Iris pigment epithelial cell (primary cell): ENCODE measurements at places on chromosomes 6 and 20.
A peak's percentile ranks its signal among the peaks of the same experiment; 100 is the strongest.

- DNase-seq: no peak
Measured at GRCh38 chr20:21706261-21707195, 1.1 kb downstream of the PAX1 start.

GRCh38 chr20:45629496-45630100, at the start of gene WFDC10A:
WFDC10A (plus strand) TSS chr20:45629739; CDS start chr20:45629814, 75 bp downstream.
- peak; percentile 65 for DNase-seq

DNA sequence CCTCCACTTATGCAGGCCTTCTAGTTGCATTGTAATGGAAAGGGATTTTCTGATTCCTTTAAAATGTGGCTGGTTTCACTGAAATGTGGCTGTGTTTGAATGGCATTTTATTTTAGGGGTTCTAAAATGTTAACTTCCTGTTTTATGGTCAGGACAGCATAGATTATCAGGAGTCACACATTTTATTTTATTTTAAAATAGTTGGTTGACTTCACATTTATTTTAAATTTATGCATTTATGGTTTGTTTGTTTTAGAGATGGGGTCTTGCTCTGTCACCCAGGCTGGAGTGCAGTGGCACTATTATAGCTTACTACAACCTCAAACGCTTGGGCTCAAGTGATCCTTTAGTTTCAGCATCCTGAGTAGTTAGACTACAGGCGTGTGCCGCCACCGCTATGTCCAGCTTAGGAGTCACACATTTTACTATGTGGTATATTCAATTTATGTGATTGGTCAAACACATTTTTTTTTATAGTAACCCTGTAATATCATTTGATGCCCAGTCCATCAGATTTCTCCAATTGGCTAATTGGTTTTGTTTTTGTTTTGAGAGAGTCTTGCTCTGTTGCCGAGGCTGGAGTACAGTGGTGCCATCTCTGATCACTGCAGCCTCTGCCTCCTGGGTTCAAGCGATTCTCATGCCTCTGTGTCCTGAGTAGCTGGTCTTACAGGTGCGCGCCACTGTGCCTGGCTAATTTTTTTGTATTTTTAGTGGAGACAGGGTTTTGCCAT, 2.3 kb downstream of the DTD1 start:
- no peak for DNase-seq

DNA sequence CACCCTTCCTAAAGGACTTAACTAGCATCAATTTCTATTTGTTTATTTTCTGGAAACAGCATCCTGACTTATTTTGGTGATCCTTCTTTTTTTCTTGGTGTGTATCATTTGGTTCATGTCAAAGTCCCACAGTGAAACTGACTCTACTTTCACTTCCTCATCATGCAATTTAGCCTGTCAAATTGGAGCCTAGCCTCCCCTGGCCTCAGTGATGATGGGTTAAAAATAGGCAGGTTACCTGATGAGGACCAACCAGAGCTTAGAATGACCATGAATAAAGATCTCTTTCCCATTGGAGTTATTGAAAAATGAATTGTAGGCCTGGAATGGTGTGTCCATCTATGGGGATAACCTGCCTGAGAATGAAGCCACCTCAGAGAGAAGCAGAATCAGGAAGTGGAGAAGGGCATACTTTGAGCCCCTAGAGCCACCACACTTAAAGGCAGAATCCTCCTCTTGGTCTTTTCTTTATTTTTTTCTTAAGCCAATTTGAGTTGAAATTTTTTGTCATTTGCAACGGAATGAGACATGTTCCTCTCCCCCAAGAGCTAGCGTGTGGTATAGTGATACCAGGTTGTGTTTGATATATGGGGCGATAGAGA, 105.6 kb downstream of the BTBD3 start:
- DNase-seq: no peak

GRCh38 chr20:4490606-4491280, 231.0 kb upstream of the PRND start:
- DNase-seq: no peak

DNA sequence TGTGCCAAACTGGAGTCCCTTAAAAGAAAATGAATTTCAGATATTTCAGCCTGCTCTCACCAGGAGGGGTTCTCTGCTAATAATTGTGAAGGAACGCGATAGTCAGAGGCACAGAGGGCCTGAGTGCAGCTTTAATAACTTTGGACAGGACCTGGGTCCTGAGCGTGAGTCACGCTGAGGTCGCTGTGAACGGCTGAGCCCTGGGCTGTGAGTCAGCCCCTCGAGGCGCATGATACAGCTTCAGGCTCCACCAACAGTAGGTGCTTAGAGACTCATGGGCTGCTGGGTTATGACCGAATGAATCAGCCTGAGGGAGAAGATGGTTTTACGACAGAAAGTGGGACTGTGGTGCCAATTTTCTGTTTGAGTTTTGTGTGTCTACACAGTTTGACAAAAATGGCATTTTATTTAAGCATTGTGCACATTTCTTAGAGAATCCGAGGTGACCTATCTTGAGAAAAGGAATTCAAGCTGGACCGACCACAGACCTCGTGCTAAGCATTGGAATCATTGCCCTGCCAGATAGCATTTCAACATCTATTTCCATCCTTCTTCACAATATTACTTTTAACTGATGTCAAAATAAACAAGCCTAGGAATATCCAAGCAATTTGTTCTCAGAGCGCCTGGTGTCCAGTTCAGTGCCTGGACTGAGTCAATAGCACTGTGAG, 183.0 kb downstream of the THBS2 start:
- DNase-seq: peak; percentile 100

- no peak for DNase-seq
Measured at GRCh38 chr6:10857259-10857658, 18.9 kb upstream of the MAK start.

- DNase-seq: no peak
Measured at GRCh38 chr6:112032728-112033127, 21.2 kb upstream of the CCN6 start.

- DNase-seq: peak; percentile 98
Measured at GRCh38 chr20:33909331-33909921, 84.3 kb upstream of the RALY start.

- DNase-seq: no peak
Measured at GRCh38 chr6:4466769-4467480, 309.3 kb upstream of the CDYL start.

DNA sequence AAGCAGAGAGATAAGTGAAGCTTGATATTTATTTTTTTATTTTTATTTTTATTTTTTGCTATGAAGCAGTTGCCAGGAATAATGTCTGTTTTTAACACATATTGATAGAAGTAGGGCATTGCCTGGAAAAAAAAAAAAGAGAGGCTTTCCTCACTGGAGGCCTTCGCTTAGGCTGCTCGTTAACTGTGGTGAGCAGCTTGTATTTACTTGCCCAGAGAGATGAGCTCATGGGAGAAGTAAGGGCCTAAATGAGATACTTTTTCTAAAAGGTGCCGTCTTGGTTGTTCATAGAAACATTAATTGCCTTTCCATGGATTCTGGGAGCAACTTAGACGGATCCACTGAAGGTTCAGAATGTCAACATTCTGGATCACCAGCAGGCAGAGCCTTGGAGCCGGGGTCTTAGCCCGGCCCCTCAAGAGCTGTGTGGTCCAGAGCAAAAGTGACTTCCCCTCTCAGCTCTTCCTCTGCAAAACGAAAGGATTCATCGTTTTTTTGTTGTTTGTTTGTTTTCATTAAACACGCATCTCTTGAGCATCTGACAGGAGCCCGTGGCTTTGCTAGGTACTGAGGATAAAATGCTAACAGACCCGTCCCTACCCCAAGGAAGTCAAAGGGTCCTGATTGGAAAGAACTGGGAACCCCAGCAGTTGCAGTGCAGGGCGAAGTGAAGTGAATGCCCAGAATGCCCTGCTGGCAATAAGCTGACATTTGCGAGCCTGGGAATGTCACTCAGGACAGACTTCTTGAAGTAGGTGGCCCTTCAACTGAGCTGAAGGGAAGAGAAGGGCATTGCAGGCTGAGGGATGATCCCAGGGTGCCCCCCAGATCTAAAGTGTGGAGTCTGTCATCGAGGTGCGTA, 138.5 kb downstream of the ZDHHC14 start:
- no peak for DNase-seq

DNA sequence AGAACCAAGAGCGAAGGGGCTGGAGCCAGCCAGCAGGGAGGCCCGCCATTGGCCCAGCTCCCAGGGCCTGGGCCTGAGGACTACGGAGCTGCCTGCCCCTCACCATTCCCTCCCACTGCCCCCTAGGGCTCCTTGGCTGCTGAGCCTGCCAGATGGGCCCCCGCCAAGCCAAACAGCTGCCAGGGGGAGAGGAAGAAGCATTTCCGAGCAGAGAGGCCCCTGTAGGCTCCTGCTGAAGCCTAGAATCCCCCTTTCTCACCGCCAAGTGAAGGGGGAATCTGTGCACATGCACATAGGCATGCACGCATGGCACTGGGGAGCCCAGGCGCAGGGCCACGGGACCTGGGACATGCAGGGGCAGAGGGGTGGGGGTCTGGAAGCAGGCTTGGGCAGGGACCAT, 28.5 kb upstream of the MRPS18A start:
- DNase-seq: no peak

DNA sequence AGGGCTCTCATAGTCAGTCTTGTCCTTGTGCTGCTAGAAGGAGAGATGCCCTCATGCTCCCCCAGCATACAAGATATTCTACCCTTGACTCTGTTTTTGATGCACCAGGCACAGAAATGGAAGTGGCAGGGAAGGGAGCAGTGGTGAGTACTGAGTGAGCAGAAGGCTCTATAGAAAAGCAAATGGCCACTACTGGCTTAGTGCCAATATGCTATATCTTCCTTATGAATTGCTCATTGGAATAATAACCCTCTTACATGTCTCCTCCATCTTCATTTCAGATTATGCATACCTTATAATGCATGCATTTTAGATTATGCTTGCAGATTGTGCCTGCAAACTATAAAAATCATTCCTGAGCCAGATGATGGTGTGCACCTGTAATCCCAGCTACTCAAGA, 82.8 kb downstream of the MAP3K5 start:
- no peak for DNase-seq

DNA sequence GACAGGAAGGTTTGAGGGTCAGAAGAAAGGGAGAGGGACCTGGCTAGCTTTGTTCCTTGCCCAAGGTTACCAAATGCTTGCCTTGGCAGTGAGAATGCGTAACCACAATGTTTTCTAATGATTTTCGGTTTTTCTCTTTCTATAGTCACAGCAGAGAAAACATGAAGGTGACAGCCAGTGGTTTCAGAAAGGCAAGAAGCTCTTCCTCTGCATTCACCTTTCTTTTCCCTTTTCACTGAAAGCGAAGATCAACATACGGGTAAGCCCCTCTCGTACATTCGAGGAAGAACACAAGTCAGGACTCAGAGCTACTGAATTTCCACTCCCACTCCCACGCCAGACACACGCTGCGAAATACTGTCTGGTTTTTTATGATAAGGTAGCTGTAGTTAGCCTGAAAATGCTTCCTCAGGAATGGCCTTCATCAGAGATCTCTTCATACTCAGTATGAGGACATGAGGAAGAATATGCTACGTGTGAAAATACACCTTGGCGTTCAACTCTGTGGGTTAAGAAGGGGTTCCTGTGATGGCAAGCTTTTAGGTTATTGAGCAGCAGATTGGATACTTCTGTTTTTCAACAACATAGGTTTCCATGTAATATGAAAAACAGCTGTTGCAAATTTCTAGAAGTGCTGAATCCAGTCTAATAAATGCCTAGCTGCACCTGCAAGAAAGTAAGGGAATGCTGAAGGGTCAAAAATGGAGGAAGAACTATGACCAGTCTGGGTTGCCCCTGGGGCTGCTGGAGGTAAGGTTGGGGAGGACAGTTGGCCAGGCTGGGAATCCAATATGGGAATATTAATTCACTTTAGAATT, 7.4 kb upstream of the CD83 start:
- no peak for DNase-seq

GRCh38 chr20:24994470-24995368, 2.2 kb upstream of the APMAP start:
- peak; percentile 63 for DNase-seq

- peak; percentile 95 for DNase-seq
Measured at GRCh38 chr6:113995634-113996033, 24.7 kb upstream of the HDAC2 start.

- no peak for DNase-seq
Measured at GRCh38 chr6:43127180-43127579, 43.9 kb upstream of the SRF start.

- DNase-seq: peak; percentile 55
Measured at GRCh38 chr6:24991810-24992467, 56.2 kb upstream of the RIPOR2 start.

- no peak for DNase-seq
Measured at GRCh38 chr6:144778773-144779492, 493.8 kb downstream of the UTRN start.

- DNase-seq: peak; percentile 73
Measured at GRCh38 chr6:42013134-42013516, 37.2 kb upstream of the TAF8 start.

- DNase-seq: peak; percentile 21
Measured at GRCh38 chr20:56540415-56540814, 7.4 kb downstream of the FAM209B start.

DNA sequence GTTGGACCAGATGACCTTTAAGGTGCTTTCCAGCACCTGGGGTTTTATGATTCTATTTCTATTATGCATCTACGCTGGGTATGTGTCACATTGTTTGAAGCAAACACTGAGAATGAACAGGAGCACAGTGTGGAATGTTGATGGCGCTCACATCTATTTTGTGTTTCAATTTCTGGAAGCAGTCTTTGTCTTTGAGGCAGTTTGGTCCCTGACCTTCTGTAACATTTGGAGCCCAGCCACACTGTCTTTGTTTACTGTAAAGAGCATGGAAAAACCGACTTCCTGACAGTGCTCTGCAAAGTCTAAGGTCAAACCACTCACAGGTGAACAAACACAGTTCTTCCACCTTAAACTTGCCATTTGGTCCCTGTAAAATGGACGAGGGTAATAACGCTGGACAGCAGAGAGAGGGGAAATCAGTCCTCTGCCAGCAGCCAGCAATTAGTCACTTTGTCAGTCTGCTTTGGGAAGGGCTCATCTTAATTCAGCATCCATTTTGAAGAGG, 155.5 kb downstream of the PRL start:
- DNase-seq: peak; percentile 24

DNA sequence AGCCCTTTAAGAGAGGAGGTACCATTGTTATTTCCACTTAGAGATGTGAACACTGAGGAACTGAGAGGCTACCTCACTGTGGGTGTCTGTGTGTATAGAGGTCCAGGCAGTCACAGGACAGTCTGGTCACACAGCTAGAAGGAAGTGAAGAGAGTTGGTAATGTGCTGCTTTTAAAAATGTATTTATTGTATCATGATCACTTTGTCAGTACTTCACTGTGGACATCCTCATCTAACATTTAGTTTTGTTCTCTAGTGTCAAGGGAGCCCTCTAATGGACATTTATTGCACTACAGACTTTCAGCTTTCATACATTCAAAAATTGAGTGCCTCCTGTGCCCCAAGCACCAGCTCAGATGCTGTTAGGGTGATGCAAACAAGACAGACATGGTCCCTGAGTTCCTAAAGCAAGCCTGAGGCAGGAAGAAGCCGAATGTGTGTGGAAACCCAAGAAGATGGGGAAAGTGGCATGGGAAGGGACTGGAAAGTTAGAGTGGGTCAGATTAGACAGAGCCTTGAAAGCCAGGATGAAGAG, 123.0 kb downstream of the SLC16A10 start:
- DNase-seq: peak; percentile 66

- no peak for DNase-seq
Measured at GRCh38 chr6:123016431-123017103, 20.5 kb downstream of the CLVS2 start.

- DNase-seq: no peak
Measured at GRCh38 chr6:109531446-109531845, 48.4 kb upstream of the ZBTB24 start.
